ENCODE measurements at places on chromosomes 1 and 21.

DNA sequence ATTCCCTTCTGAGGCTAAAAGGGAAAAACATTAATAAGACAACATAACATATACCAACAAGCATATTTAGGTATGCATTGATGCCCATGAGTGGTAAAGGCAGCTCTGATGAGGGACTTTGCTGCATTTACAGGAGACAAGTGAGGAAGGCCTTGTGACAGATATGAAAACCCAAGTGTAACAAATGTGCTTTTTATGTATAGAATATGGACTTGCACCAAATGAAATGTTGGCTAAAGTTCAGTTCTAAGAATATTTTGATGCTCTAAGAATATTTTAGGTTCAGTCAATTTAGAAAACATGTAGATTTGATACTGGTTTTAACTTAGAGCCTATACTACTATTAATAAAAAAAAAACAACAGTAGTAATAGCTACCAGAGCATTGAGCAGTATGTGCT, 424.7 kb downstream of the LMO4 start:
- H3K27me3 ChIP-seq = no peaks in the 10 kb centered on the region
- DNase-seq = no peak
- no peak overlapping the region for H3K27ac ChIP-seq
- no peaks in the 10 kb centered on the region for H3K36me3 ChIP-seq
- no peak overlapping the region for H3K4me3 ChIP-seq

DNA sequence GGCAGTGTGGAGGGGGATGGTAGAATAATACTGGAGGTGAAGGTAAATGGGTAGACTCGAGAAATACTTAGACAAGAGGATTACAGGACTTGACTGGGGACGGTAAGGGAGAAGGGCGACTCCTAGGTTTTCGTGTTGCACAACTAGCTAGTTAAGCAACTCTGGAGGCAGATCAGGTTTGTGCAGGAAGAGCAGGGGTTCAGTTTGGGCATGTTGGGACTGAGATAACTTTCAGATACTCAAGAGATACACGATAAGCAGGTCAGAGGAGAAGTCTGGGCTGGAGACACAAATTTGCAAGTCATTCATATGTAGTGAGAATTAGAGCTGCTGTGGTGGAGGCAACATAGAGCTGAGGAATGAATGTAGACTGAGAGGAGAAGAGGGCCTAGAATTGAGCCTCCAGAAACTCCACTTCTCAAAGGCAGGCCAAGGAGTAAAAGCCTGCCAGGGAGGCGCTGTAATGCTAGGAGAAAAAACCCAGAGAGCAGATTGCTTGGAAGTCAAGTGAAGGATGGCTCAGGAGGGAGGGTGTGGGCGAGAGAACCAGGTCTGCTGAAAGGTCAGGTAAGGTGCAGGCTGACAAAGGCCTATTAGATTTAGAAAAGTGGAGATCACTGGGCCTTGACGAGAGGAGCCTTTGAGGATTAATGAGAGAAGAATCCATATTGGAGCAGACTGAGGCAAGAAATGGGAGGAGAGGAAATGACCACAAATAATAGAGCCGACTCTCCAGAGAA, 20.8 kb downstream of the MAB21L3 start:
- H3K4me1 ChIP-seq = peaks cover 20% of the 10 kb centered on the region
- no peak for DNase-seq
- no peak overlapping the region for H3K4me3 ChIP-seq
- H3K27me3 ChIP-seq = peaks cover 20% of the 10 kb centered on the region
- no peak overlapping the region for H3K27ac ChIP-seq

DNA sequence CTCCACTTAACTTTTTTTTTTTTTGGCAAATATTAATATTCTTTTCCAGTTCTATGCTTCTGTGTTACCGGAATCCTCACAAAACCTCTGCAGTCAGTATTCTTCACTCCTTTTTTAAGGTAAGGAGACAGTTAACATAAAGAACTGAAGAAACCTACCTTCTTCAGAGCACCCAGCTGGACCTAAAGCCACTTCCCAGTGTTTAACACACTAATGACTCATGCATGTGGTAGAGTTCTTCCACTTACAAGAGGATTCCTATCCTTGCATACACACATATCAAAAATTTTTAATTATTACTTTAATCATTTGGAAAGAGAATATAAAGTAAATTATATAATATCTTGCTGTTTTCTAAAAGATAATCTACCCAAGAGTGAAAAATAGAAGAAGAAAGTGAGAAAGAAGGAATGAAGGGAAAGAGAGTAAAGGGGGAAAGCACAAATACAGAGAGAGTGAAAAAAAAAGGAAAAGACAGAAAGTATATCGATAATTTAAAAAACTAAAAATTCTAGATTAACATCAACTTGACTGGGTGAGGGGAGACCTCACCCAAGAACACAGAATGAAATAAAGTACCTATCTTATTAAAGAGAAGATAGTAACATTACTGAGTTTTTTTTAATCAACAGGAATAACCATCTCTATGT, 54.9 kb downstream of the ENAH start:
- no peak for DNase-seq
- H3K36me3 ChIP-seq = no peaks in the 10 kb centered on the region
- H3K27me3 ChIP-seq = no peaks in the 10 kb centered on the region

DNA sequence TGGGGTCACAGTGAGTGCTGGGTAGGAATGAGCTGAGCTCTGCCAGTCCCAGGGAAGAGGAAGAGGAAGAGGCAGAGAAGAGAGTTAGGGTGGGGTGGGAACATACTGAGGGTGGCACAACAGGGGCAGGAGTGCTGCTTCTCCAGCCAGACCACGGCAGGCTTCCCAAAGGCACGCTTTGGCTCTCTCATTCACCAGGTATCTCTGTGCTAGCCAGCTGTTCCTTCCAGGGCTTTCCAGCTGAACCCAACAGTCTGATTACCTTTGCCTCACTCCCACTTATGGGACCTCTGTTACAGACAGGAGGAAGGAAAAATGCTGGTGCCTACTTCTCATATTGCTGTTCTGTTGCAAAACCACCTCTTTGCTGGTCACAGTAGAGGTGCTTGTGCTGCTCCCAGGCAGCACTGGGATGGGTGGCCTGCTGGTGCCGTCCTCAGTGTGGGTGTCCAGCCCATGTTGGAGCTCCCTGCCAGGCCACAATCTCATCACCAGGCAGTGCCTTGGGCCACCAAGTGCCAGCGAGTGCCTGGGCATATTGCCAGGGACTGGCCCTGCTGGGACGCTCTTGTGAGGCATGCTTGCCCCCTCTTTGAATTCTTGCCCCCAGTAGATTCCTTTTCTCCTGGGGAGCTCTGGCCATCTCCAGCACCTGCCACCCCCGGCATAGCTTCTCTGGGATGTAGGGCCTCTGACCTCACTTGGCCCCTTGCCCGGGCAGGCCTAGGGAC, 2.1 kb downstream of the ADORA1 start:
- no peaks in the 10 kb centered on the region for H3K36me3 ChIP-seq
- H3K27me3 ChIP-seq = peaks cover 73% of the 10 kb centered on the region
- H3K4me1 ChIP-seq = peaks cover 12% of the 10 kb centered on the region
- H3K4me3 ChIP-seq = no peak overlapping the region
- no peak for DNase-seq

GRCh38 chr1:230548997-230549396, 93.3 kb upstream of the COG2 start:
- H3K4me1 ChIP-seq = no peaks in the 10 kb centered on the region
- no peaks in the 10 kb centered on the region for H3K36me3 ChIP-seq
- H3K4me3 ChIP-seq = no peak overlapping the region
- H3K27ac ChIP-seq = no peak overlapping the region

GRCh38 chr1:29712801-29713200, 476.5 kb downstream of the PTPRU start:
- H3K4me3 ChIP-seq = no peak overlapping the region
- no peaks in the 10 kb centered on the region for H3K27me3 ChIP-seq
- H3K36me3 ChIP-seq = no peaks in the 10 kb centered on the region
- no peak for DNase-seq
- H3K4me1 ChIP-seq = no peaks in the 10 kb centered on the region

- H3K27me3 ChIP-seq = no peaks in the 10 kb centered on the region
- no peak for DNase-seq
- no peaks in the 10 kb centered on the region for H3K4me1 ChIP-seq
Measured at GRCh38 chr1:201637282-201638079, 98.6 kb downstream of the NAV1 start.

- H3K36me3 ChIP-seq = no peaks in the 10 kb centered on the region
- no peak overlapping the region for H3K27ac ChIP-seq
- peaks cover 4% of the 10 kb centered on the region for H3K4me1 ChIP-seq
- H3K4me3 ChIP-seq = no peak overlapping the region
- H3K27me3 ChIP-seq = no peaks in the 10 kb centered on the region
Measured at GRCh38 chr1:76627901-76628300, 239.4 kb upstream of the ST6GALNAC5 start.

- H3K4me3 ChIP-seq = no peak overlapping the region
- no peak for DNase-seq
- H3K27me3 ChIP-seq = no peaks in the 10 kb centered on the region
- no peaks in the 10 kb centered on the region for H3K36me3 ChIP-seq
Measured at GRCh38 chr1:93374334-93375106, 28.8 kb downstream of the DR1 start.

DNA sequence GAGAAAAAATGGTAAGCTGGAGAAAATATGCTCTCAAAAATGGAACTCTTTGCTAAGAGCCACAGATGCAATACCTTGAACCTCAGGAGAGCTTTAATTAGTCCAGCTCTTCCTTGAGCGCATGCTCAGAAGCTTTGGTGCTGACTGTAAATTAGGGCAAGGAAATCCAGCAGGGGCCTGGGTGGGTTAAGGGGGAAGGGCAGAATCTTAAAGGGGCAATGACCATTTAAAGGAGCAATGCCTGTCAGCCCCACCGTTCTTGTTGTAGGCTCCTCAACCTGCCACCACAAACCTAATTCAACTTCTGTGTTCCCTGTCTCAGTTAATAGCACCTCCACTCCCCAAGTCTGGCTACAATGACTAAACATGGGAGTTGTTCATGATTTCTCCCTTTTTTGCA, 6.8 kb upstream of the SLC22A15 start:
- DNase-seq = no peak
- H3K27me3 ChIP-seq = no peaks in the 10 kb centered on the region
- H3K4me3 ChIP-seq = no peak overlapping the region
- H3K27ac ChIP-seq = no peak overlapping the region

DNA sequence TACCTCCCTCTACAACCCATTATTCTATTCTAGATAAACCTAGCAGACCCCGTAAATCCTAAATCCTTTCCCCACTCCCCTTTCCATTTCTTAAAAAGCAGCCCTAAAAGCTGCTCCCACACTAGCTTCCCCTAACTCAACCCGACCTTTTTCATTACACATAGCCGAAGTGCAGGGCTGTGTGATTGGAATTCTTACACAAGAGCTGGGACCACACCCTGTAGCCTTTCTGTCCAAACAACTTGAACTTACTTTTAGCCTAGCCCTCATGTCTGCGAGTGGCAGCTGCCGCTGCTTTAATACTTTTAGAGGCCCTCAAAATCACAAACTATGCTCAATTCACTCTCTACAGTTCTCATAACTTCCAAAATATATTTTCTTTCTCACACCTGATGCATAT, 19.6 kb upstream of the PDPN start:
- H3K27me3 ChIP-seq = peaks cover 6% of the 10 kb centered on the region
- no peak overlapping the region for H3K4me3 ChIP-seq
- no peaks in the 10 kb centered on the region for H3K36me3 ChIP-seq
- DNase-seq = no peak
- no peaks in the 10 kb centered on the region for H3K4me1 ChIP-seq

GRCh38 chr1:184545601-184546000, 158.8 kb downstream of the C1orf21 start:
- no peaks in the 10 kb centered on the region for H3K36me3 ChIP-seq
- H3K4me3 ChIP-seq = no peak overlapping the region
- H3K4me1 ChIP-seq = no peaks in the 10 kb centered on the region
- peaks cover 3% of the 10 kb centered on the region for H3K27me3 ChIP-seq
- no peak for DNase-seq

DNA sequence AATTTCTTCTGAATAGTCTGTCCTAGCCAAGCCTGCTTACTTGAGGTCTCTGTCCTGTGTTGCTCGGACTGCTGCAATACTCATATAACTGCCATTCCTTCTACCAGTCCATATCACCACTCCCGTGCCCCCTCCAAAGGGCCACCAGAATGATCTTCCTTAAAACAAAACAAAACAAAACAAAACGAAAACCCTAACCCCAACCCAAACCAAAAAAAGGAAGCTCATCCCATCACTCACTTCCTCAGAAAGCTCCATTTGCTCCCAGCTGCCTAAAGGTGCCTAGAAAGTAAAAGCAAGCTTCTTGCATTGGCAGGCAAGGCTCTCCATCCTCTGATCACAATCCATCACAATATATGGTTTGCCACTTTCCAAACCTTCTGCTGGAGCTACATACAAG, 20.3 kb downstream of the USP24 start:
- no peak overlapping the region for H3K4me3 ChIP-seq
- no peaks in the 10 kb centered on the region for H3K27me3 ChIP-seq
- no peak for DNase-seq
- no peak overlapping the region for H3K27ac ChIP-seq

DNA sequence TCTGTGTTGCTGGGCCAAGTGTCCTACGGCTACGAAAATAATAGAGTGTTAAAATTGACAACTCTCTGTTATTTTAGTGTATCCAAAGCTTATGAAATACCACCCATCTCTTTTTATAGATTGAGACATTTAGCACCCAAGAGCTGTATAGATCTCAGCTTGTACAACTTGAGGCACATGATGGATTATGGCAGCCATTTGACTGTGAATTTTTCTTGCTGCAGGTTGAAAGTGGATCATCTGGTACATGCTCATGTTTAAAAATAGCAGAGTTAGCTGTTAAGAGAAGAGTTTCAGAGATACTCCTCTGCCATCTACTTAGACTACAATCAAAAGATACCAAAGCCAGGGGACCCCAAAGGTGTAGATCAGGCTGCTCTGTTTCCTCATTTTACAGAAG, 49.3 kb upstream of the FAM3B start:
- H3K4me1 ChIP-seq = no peaks in the 10 kb centered on the region
- no peak for DNase-seq
- no peak overlapping the region for H3K27ac ChIP-seq
- H3K36me3 ChIP-seq = no peaks in the 10 kb centered on the region

- H3K4me3 ChIP-seq = no peak overlapping the region
- no peaks in the 10 kb centered on the region for H3K36me3 ChIP-seq
- no peak for DNase-seq
- no peaks in the 10 kb centered on the region for H3K4me1 ChIP-seq
Measured at GRCh38 chr1:157089789-157090188, 9.8 kb downstream of the ETV3L start.

GRCh38 chr1:45032837-45033236, 20.8 kb downstream of the UROD start:
- DNase-seq = no peak
- no peaks in the 10 kb centered on the region for H3K36me3 ChIP-seq
- no peaks in the 10 kb centered on the region for H3K27me3 ChIP-seq

- H3K27me3 ChIP-seq = no peaks in the 10 kb centered on the region
- H3K36me3 ChIP-seq = no peaks in the 10 kb centered on the region
- H3K4me3 ChIP-seq = no peak overlapping the region
- no peaks in the 10 kb centered on the region for H3K4me1 ChIP-seq
- no peak for DNase-seq
Measured at GRCh38 chr1:17527036-17527914, 12.2 kb upstream of the ARHGEF10L start.

DNA sequence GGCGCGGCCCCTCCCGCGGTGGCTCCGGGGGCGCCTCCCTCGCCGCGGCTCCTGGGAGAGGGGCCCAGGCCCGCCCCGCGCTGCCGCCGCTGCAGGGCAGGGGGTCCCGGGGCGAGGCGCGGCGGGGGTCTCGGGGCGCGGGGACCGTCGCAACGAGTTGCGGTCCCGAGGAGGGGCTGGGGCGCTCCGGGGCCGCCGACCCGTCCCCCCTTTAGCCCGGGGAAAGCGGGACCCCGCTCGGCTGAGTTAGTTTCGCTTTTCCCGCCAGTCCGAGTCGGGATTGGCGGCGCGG, 493 bp downstream of the SPSB1 start:
- H3K4me3 ChIP-seq = no peak overlapping the region
- DNase-seq = no peak
- no peaks in the 10 kb centered on the region for H3K36me3 ChIP-seq
- H3K27ac ChIP-seq = no peak overlapping the region

Measured in T-cell (primary cell).